ENCODE measurements at places on chromosomes 13 and 19. TPM values are rescaled to one million over a fixed set of nuclear protein-coding genes. Genes with fewer than 3 reads are reported as not detected.

Gene IL12RB1
- total RNA-seq, result not detected

DNA sequence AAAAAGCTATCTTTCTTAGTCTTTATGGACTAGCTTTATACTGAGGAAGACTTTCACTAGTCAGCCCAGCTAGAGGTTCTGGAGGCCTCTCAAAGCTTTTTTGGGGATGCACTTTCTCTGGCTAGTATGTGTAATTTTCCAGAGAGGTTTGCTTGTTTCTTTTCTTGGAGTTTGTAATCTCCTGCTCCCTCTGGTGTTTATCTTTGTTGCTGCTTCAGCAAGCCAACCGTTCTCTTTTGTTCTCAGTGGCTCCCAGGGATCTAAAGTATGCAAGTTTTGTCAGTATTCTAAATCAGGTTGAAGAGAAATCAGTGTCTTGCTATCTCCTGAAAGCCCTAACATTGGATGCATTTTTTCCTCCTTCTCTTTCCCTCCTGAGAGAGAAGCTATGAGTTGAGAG lies 121.1 kb upstream of the MYO16 start:
- DNase-seq, result no peak

DNA sequence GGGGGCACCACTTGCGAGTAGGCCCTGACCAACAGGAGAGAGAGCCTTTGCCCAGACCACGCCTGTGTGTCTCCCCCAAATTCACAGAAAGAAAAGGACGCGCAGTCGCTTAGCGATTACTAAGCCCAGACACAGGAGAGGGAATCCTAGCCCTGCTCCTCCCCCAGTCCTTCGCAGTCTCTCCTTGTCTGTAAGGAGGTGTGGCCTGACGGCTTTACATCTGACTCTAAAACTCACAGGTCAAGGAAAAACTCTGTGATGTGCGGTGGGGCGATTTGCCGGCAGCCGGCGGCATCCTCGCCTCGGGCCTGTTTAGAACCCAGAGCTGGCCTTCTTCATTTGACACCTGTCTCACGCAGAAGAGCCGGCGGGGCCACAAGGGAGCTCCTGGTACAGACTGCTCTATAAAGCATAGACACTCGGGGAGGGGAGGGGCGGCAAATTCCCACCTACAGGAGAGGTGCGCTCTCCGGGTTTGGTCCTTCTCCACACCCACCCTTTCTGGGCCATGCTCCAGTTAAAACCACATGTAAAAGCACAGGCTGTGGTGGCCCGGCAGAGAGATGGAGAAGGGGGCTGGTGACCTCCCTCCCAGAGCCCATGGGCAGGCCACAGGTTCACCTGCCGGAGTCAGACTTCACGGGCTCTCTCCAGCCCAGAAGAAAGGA lies 17.8 kb downstream of the GPR12 start:
- no peak for DNase-seq

- DNase-seq, result no peak
Measured at GRCh38 chr13:93180356-93180969, 46.1 kb upstream of the GPC6 start.

DNA sequence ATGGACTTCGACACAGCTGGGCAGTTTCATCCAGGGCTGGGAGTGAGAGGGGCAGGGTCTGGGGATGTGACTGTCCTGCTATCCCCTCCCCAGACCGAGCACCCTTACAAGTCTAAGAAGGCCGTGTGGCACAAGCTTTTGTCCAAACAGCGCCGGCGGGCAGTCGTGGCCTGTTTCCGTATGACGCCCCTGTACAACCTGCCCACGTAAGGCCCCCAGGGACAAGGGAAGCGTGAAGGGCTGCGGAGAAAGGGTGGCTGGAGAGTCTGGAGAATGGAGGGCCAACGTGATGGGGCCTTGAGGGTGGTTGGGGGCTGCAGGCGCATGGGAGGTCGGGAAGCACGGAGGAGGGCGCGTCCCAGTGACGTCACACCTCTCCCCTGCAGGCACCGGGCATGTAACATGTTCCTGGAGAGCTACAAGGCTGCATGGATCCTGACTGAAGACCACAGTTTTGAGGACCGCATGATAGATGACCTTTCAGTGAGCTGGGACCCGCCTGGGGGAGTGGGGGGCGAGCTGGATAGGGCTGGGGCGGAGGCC lies 89.5 kb downstream of the MAP4K1 start:
- no peak for DNase-seq

All from Caco-2 (cell line).